ENCODE measurements at places on chromosomes 12 and 14.

DNA sequence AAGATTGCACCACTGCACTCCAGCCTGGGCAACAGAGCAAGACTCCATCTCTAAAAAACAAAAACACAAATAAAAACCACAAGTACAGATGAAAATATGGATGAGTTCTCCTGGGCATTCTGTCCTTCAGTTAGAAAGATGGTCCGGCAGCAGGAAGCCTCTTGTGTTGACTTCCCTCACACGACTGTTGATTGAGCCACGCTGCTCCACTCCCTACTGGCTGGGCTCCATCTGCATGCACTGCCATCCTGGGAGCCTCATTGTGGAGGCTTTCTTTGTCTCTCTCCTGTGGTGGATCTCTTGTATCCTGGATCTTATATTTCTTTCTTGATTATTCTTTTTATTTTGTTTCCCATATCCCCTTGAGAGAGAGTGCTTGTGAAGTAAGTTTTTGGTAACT lies 30.8 kb upstream of the TBC1D30 start:
- DNase-seq = no peak

- no peak for DNase-seq
Observed at GRCh38 chr12:96669786-96670185, 180.4 kb downstream of the CFAP54 start.

DNA sequence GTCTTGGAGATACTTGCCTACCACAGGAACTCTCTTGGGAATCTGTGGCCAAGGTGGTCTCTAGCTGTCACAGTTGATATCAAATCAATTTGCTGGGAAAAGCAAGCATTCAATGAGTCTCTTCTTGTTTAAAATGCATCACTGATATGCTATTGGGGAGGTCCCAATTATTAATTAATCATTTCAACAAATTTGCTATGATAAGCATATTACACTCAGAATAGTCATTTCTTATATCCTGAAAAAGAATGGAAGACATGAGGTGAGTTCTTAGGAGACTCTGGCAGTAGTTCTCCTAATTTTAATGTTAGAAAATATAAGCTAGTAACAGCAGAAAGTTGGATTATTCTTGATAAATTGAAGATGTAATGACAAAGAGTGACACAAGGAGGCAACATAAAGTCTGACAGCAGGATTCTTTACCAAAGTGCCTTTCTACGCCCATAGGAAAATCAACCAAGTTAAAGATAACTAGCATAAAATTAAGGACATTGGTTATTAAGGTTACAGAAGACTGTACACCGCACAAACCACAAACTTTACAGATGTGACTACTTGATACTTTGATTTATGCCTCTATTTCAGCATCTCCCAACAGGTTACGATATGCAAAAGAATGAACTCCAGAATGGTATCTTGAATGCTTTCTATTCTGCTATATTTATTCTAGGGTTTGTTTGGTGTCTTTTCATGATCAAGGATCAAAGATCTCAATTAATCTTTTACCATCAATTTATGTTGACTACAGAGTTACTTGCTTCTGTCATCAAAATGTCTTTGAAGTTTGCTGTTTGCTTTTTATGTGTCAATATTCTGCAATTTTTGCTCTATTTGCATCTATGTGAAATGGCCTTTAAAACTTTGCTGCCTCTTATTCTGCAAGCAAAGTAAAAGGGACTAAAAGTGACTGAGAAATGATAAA lies 349.6 kb upstream of the CLEC14A start:
- no peak for DNase-seq

- no peak for DNase-seq
Observed at GRCh38 chr12:47316609-47317049, 236.9 kb upstream of the AMIGO2 start.

DNA sequence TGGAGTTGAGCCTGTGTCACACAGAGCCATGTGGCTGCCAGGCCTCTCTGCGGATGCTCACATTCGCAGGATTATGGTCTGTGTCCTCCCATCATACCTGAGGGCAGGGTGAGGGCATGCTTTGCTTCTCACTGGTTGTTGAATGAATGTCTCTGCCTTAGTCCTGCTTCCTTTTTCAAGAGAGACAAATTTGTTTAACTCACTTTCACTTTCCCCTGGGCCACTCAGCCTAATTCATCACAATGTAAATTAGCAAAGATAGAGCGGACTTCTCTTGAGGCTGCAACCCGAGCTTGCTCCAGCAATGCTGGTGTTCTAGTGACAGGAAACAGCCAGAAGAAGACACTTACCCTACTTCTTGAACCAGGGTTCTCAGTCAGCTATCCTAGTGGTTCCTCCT lies 35.5 kb upstream of the PAX9 start:
- no peak for DNase-seq

All from stimulated activated CD4-positive, alpha-beta T cell treated with anti-CD3 and anti-CD28 coated beads, TNF-alpha, amount 100 ng/mL, for 4 hours (primary cell).